ENCODE measurements at places on chromosomes 1 and 21.
A peak's percentile ranks its signal among the peaks of the same experiment; 100 is the strongest.

DNA sequence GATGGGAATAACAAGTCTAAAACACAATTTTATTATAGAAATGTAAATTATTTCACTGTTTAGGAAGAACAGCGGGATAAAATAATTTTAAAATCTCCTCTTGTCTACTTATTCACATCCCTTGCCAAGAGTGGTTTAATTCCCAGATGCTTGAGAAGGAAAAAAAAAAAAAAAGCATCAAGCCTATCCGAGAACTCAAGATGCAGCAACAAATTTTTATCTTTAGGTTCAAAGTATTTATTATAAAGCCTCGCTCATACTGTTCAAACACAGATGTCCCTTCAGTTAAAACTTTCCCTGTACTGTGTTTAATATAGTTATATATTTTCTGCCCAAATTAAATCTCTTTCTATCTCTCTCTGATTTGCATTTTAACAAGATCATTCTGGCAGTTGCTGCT, 1615.8 kb downstream of the PLA2G4A start:
- DNase-seq = no peak

- DNase-seq = no peak
Measured at GRCh38 chr1:169508432-169509338, 22.9 kb upstream of the SLC19A2 start.

DNA sequence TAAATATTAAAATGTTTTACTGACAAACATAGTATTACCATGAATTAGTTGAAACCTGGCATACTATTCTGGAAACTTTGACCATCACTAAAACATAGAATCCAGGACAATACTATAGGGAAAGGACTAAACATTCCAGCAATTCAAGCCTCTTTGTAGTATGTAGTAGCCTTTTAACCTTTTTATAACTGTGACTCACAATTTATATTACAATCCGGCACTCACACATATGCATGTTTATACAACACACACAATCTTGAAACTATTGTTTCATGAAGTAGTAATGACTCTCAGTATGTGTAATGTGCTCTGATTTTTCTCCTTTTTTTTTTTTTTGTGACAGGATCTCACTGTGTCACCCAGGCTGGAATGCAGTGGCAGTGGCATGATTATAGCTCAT, 64.3 kb downstream of the ANKRD13C start:
- DNase-seq = no peak

DNA sequence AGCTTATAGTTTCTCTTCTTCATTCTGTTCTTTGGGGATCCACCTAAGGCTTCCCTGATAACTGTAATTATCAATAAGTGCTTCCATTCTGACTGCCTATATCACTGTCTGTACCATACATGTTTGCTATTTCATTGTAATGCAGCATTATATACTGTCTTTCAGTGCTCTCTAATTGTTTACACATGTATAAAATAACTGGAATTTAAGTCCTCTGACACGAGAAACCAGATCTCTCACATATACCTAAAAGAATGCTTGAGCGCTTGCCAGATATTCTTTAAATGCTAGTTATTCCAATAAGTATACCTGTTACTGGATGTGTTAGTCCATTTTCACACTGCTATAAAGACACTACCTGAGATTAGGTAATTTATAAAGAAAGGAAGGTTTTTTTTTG, 34.7 kb downstream of the CELF3 start:
- DNase-seq = no peak

GRCh38 chr1:31335007-31335406, 37.9 kb downstream of the FABP3 start:
- DNase-seq = peak; percentile 52

DNA sequence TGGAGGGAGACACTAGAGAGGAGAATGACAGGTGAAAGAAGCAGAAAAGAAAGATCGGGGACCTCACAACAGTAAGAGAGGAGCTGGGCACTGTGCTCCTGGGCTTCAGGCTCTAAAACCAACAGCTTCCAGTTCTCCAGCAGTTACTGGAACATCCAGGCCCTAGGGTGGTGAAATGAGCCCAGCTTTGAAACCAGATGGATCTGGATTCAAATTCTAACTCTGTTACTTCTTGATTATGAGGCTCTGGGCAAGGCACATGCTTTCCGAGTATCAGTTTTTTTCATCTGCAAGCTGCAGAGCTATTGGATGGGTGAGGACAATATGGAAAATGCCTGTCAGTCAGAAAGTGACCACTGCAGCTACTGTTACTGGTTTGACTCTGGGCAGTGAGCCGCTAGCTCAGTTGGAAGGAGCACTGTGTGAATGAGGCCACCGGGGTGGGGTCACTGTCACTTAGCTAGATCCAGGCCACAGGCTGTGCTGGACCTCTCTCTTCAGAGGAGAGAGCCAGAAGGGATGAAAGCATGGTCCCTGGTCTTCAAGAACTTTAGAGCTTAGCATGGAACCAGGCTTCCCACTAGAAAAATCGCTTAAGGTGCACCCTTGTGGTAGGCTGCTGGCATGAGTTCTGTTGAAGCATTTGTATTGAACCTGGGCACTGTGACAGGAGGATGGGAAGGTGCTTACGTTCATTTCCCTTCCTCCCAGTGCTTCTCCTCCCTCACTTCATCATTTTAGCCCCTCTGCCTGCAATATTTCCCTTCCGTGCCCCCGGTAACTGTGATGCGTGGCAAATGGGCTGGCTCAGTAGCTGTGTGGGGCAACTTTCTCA, 12.2 kb downstream of the PLEKHO1 start:
- no peak for DNase-seq

- DNase-seq = no peak
Measured at GRCh38 chr1:212010004-212010403, 25.4 kb downstream of the INTS7 start.

DNA sequence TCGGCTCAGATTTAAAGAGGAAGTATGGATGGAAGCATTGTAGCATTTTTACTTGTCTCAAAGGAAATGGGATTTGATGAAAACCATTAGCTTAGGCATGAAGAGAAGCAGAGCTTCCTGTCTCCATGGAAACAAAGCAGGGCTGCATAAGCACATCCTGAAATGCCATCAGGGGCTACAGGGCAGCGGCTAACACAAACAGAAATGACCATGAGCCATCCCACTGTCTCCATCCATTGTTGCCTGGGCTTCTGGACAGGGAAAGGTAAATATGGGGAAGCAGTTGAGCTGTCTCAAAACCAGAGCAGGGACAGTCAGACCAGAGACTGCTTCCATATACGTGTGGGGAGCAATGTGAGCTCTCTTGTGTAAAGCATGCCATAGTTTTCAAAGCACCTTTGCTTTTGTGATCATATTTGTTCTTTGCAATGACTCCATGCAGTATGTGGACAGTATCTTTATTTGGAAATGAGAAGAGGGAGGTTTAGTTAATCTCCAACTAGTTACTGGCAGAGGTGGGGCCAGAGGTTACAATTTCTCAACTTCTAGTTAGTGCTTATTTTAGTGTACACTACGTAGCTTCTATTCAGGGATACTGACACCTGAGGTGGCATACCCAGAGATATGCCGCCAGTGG, 176.1 kb downstream of the CACNA1E start:
- no peak for DNase-seq

- DNase-seq = no peak
Measured at GRCh38 chr1:90841473-90841872, 124.4 kb upstream of the BARHL2 start.

GRCh38 chr1:204112876-204113730, 38.7 kb downstream of the ETNK2 start:
- no peak for DNase-seq

- DNase-seq = peak; percentile 70
Measured at GRCh38 chr1:109240158-109241152, 8.9 kb upstream of the CELSR2 start.

GRCh38 chr1:218079820-218080219, 205.3 kb upstream of the RRP15 start:
- DNase-seq = no peak
